Glomerular endothelial cell (primary cell): ENCODE measurements at places on chromosomes 3 and 15. TPM values are rescaled to one million over a fixed set of nuclear protein-coding genes. Genes with fewer than 3 reads are reported as not detected.

Gene CADPS
- total RNA-seq = not detected in 2 replicates

Gene GPR171
- not detected in 2 replicates for total RNA-seq

Gene ZNF80
- total RNA-seq = not detected in 2 replicates

Gene SLC2A2
- not detected in 2 replicates for total RNA-seq

Gene CALML4
- total RNA-seq = 6.3 and 7.2 TPM in 2 replicates

Gene ACOX2
- total RNA-seq = 0.10 and 4.7 TPM in 2 replicates

Gene GABRB3
- 0.05 TPM in 1 of 2 replicates, not detected in the other for total RNA-seq

Gene GHRL
- not detected in 2 replicates for total RNA-seq

Gene ATP6V1A
- 59.2 and 67.3 TPM in 2 replicates for total RNA-seq

Gene SPINK8
- total RNA-seq = not detected in 2 replicates

Gene EPHB3
- 0.06 and 0.19 TPM in 2 replicates for total RNA-seq

Gene RHCG
- not detected in 2 replicates for total RNA-seq

Gene SIDT1
- 0.99 TPM in 1 of 2 replicates, not detected in the other for total RNA-seq

Gene FAM98B
- 8.2 and 9.0 TPM in 2 replicates for total RNA-seq

Gene ZNF660
- 0.63 and 0.88 TPM in 2 replicates for total RNA-seq

Gene SPESP1
- 0.92 and 1.5 TPM in 2 replicates for total RNA-seq

Gene CAMKV
- not detected in 2 replicates for total RNA-seq

Gene OCA2
- total RNA-seq = not detected in 2 replicates

Gene RARRES1
- 1.3 and 4.8 TPM in 2 replicates for total RNA-seq

Gene PARP6
- 22.8 and 23.9 TPM in 2 replicates for total RNA-seq

Gene CHRNA7
- total RNA-seq = 2.3 and 4.8 TPM in 2 replicates

Gene INKA1
- 29.6 and 29.8 TPM in 2 replicates for total RNA-seq

Gene PRC1
- 27.9 and 61.4 TPM in 2 replicates for total RNA-seq

Gene GRIP2
- 0.06 TPM in 1 of 2 replicates, not detected in the other for total RNA-seq

Gene PP2D1
- total RNA-seq = not detected in 2 replicates
